ENCODE measurements at places on chromosomes 6 and 20.

DNA sequence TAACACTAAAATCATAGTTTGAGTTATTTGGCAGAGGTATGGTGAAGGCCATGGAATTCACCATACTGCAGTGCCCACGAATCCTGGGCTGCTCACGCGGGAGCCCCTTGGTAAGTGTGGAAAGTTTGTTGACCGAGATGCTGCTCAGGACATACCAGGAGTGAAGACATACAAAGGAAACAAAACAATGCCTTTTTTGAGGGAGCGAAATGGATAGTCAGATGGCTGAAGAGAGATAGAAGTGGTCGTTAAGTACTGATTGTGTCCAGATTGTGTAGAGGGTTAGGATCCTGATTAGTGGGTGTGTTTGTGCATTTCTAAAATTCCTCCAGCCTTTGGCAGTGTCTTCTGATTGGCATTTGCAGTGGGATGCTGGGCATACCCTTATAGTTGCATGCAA is 83.0 kb downstream of the SOBP start:
- DNase-seq, result no peak

GRCh38 chr6:1027795-1028569 is 283.9 kb upstream of the FOXQ1 start:
- no peak for DNase-seq

GRCh38 chr6:166499350-166500163 is 86.9 kb downstream of the RAMACL start:
- no peak for DNase-seq

- no peak for DNase-seq
These were observed 442.7 kb upstream of the HS3ST5 start for GRCh38 chr6:114785235-114786127.

DNA sequence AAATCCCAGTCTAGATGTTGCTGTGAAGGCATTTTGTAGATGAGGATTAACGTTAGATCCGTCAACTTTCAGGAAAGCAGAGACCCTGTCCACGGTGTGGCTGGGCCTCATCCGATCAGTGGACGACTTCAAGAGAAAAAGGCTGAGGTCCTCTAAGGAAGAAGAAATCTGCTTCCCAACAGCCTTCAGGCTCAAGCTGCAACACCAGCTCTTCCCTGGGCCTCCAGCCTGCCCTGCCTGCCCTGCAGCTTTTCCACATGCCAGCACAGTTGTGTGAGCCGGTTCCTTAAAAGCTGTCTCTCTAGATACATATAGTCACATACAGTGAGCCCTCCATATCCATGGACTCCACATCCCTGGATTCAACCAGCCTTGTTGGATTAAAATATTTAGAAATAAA is 14.1 kb upstream of the PDE10A start:
- DNase-seq, result no peak

- no peak for DNase-seq
These were observed 367.9 kb downstream of the PREX1 start for GRCh38 chr20:48459722-48460395.

DNA sequence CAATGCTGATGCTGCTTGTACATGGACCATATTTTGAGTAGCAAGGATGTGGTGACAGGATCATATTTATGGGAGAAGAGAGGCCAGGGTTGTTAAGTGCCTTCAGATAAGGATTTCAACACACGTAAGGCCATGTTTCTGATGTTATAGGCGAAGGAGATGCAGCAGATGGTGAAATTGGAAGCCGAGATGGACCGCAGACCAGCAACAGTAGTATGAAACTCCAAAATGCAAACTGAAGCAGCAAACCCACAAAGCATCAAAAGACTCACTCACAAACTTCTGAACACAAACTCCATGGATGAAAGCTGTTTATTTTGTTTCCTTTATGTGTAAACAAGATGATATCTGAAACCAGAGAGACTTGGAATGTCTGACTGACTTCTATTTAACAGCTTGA is 35.6 kb upstream of the LAMP5 start:
- no peak for DNase-seq

- DNase-seq, result no peak
These were observed 18.7 kb downstream of the TFEB start for GRCh38 chr6:41716516-41717391.

DNA sequence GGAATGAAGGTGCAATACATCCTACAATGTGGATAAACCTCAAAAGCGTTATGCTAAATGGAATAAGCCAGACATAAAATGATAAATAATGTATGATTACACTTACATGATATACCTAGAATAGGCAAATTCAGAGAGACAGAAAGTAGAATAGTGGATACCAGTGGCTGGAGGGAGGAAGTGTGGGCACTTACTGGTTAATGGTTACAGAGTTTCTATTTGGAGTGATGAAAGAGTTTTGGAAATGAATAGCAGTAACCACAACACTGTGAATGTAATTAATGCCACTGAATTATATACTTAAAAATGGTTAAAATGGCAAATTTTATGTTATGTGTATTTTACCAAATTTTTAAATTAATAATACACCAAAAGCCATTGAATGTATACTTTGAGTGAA is 71.4 kb upstream of the CST7 start:
- no peak for DNase-seq

Measured in AG09319 (cell line).